ENCODE measurements at places on chromosomes 7 and 10. TPM values are rescaled to one million over a fixed set of nuclear protein-coding genes. Genes with fewer than 3 reads are reported as not detected.

Gene GRID2IP
- not detected for total RNA-seq

Gene ASNS
- 14.8 TPM for total RNA-seq

Gene C10orf105
- total RNA-seq = not detected

Gene LRRC18
- not detected for total RNA-seq

Gene HILPDA
- 94.6 TPM for total RNA-seq

Gene LDB3
- 12.1 TPM for total RNA-seq

Gene HSPA14
- 10.5 TPM for total RNA-seq

Gene IL6
- 5.1 TPM for total RNA-seq

Gene KEL
- 0.88 TPM for total RNA-seq

Gene INA
- total RNA-seq = not detected

Gene AIFM2
- total RNA-seq = 51.5 TPM

Gene KLF6
- 205 TPM for total RNA-seq

Gene ITGB8
- 2.9 TPM for total RNA-seq

Gene OR2A1
- total RNA-seq = 0.66 TPM

Gene CACNB2
- 1.7 TPM for total RNA-seq

Gene GFRA1
- total RNA-seq = 78.9 TPM
